ENCODE measurements at places on chromosomes 5 and 9.
A peak's percentile ranks its signal among the peaks of the same experiment; 100 is the strongest.

GRCh38 chr5:1879292-1880263 is 3.1 kb downstream of the IRX4 start:
- DNase-seq: no peak

- no peak for DNase-seq
Observed at GRCh38 chr5:150122158-150122510, 33.5 kb downstream of the PDGFRB start.

DNA sequence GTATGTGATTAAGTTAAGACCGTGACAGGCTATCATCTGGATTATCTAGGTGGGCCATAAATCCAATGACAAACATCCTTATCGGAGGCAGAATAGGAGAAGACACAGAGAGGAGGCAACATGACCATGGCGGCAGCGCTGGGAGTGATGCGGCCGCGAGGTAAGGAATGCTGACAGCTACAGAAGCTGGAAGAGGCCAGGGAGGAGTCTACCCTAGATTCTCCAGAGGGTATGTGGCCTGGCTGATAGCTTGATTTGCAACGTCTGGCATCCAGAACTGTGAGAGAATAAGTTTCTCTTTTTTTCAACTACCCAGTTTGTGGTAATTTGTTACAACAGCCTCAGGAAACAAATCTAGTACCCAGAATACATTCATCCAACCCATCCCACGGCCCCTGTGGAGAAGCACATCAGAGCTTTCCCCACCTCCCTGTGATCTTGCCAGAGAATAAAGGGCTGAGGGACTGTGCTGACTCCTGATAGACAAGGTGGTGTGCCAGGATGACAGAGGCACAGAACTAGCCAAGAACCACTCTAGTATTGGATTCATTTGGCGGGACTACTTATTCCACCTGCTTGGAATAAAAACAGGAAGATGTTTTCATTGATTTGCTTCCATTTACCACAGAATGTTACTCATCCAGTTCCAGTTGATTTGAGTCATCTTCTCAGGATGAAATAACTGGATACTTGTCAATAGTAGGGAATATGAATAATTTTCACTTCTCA is 187.4 kb downstream of the MAN2A1 start:
- DNase-seq: no peak

- DNase-seq: no peak
Observed at GRCh38 chr5:74966141-74967026, 86.0 kb downstream of the GCNT4 start.

- DNase-seq: no peak
Observed at GRCh38 chr5:124948754-124949275, 202.4 kb upstream of the ZNF608 start.

DNA sequence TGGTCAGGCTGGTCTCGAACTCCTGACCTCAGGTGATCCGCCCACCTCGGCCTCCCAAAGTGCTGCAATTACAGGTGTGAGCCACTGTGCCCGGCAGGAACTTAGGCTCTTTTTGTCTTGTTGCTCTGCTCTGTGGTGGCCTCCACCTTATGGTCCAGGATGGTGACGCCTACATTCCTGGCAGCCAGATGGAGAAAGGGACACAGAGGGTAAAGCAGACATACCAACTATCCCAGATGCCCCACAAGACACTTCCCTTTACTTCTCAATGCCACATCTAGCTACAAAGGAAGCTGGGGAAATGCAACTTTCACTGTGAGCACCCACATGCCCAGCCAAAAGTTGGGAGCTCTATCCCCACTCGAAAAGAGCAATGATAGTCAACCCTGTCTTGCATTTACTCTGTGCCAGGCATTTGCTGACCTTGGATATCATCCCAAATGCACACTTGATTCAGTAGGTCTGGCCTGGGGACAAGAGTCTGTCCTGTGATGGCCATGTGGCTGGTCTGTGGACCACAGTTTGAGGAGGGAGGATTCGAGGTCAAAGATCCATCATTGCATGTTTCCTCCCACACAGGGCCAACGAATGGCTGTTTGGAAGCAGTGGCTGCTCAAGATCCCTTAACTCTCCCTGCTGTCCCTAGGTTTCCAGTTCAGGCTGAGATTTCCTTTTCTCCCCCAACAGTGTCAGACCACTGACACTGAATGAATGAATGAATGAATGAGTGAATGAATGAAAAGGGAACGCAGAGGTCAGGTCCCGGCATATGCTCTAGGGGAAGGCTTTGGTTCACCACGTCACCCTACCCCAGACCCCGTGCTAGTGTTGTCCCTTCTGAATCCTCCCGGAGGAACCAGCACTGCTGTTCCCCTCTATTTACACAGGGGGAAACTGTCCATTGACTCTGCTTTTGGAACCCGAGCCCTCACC is 1.4 kb upstream of the ERGIC1 start:
- DNase-seq: no peak

GRCh38 chr9:132575005-132575609 is 7.3 kb upstream of the BARHL1 start:
- peak; percentile 61 for DNase-seq

DNA sequence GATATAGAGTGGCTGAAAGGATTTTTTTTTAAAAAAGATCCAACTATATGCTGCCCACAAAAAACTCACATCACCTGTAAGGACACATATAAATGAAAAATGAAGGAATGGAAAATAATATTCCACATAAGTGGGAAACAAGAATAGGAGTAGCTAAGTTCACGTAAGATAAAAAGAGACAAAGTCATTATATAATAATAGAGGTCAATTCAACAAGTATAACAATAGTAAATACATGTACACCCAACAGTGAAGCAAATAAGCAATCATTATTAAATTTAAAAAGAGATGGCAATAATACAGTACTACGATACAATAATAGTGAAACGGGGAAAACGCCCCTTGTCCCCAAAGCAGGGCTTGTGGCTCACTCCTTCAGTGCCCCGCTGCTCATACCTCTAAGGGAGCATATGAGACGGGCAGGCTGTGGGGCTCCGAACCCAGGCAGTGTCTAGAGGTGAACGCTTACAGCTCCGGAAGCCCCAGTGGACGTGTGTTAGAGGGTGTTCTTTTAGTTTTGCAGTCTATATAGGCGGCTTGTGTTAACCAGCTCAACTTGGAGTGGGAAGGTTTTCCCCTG is 12.5 kb upstream of the BTNL9 start:
- no peak for DNase-seq

DNA sequence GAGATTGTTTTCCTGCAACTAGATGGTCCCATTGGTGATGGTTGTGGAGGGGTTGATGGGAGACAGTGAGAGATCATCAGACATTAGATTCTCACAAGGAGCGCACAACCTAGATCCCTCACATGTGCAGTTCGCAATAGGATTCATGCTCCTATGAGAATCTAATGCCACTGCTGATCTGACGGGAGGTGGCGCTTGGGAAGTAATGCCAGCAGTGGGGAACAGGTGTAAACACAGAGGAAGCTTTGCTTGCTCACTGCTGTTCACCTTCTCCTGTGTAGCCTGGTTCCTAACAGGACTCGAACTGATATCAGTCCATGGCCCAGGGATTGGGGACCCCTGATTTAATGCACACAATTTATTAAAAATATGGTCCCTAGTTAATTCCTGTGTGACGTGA is 18.8 kb downstream of the SNCAIP start:
- no peak for DNase-seq

- peak; percentile 9 for DNase-seq
Observed at GRCh38 chr5:135245521-135246499, 153.2 kb downstream of the MACROH2A1 start.

- no peak for DNase-seq
Observed at GRCh38 chr9:32875242-32875641, 91.9 kb downstream of the TMEM215 start.

DNA sequence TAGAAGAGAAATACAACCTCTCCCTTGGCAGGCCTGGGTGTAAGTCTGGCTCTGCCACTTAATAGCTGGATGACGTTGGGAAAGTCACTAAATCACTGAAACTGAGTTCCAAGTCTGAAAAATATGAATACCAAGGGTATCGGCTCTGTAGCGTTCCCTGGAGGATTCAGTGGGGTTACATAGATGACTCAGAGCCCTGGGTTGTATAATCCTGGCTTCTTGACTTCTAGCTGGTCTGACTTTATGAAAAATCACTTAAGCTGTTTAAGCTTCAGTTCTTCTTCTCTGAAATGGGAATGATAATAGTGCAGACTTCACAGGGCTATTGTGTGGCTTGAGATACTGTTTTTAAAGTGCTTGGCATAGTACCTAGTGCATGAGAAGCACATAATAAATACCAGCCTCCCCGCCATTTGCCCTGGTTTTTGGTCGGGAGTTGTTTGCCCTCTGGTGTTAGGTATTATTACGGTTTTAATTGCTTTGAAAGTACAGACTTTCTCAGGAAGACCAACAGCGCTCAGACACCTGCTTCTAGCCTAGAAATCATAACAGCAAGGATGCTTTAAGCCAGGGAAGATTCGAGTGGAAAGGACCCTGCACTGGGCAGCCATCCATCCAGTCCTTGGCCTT is 43.0 kb downstream of the CYFIP2 start:
- DNase-seq: no peak

DNA sequence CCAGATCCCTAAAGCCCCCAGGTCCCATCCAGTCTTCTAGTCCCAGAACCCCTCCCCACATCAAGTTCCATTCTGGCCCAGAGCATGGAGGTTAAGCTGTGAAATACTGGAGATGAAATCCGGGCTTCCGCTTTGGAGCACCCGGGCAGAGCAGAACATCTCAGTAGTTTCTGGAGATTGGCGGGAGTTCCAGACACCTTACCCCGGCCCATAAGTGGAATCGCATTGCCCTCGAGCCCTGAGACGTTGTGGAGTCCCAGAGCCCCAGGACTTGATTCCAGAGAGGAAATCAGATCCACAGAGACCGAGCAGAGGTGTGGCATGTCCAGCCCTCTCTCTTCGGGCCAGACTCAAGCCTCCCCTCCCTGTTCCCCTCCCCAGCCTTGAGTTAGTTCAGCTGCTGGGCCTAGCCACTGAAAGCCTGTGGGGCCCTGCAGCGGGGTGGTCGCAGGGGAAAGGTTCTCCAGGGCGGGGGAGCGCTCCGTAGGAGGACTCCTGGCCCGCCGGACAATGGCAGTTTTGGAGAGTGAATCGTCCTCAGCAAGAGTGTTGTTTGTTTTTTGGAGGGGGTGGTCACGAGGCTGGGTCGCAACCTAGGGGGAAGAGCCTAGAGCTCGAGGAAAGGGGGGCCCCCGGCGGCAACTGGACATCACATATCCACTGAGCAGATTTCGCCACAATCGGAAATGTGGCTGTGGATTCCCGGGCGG is 1.0 kb upstream of the PAX5 start:
- no peak for DNase-seq

- no peak for DNase-seq
Observed at GRCh38 chr5:108753331-108753730, 5.6 kb downstream of the FER start.

DNA sequence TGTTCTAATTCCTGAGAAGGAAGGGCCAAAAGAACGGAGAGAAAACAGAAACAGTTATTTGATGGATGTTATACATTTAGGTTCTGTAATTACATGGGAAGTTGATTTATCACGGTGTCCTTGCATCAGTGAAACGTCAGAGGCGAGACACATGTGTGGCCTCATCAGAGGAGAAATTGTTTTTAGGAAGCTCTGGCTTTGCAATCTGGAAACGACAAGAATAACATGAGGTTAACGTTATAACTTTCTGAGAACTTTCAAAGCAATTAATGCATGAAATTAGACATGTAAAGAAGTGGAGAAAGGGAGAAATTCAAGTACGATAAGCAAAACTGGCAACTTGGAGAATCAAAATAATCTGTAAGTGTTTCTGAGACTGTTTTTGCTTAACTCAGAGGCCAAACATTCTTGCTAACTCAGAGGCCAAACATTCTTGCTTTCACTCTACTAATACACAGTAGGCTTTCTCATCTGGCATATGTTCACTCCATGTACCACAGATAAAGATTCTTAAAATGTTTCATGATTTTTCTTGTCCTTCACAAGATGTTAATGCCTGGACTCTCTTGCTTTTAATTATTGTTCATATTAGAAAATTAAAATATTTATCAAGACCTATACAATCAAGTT is 933.0 kb downstream of the TLE4 start:
- no peak for DNase-seq

All from mucosa of gallbladder (tissue), 1 donor.